ENCODE measurements at places on chromosomes 2 and 18.

DNA sequence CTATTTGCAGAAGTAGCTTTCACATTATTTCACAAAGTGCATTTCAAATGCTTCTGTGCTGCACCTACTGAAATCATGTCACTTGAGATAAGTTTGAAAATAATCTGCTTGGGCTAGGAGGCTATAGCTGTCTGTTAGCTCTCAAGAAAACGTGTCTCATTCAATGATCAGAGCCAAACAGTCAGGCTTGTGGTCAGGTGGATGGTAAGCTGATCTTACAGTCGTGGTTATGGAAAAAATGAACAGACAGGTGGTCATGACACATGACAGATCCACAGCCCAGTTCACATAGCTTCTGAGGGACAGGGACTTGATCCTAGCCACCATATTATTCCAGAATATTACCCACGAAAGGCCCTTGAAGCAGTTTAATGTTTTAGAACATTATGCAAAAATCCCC lies 26.5 kb upstream of the RFX8 start:
- no peak for DNase-seq

GRCh38 chr2:46697830-46698323 lies 217.7 kb downstream of the MCFD2 start:
- no peak for DNase-seq

DNA sequence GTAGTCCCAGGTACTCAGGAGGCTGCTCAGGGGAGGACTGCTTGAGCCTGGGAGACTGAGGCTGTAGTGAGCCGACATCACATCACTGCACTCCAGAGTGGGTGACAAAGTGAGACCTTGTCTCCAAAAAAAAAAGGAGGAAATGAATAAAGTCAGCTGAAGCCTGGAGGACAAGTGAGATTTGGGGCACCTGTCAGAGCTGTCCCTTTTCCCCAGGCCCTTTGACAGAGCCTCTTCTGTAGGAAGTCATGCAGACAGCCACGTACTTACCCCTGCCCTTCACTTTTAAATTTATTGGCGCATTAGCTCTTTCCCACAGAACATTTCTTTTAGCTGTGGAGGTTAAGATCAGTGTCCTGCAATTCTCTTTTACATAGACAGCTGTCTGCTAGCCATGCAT lies 151.0 kb upstream of the DNMT3A start:
- DNase-seq: no peak

GRCh38 chr2:65396348-65397026 lies 35.9 kb downstream of the SPRED2 start:
- DNase-seq: no peak

DNA sequence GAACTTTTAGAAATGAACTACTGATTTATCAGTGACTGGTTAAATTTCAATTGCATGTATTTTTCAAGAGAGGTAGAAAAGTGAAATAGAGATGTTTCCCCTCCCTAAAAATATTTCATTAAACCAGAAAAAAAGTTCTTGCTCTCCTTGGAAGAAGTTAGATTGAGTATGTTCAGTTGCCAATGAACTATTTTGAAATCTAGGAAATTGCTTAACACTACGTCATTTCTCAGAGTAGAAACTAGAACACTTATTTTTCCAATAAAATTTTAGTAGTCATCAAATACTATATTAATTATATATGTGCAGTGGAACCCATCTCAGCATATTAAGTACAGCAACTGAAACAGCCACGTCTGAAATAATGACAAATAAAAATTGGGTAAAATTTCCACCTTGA lies 51.8 kb upstream of the STAT1 start:
- no peak for DNase-seq

DNA sequence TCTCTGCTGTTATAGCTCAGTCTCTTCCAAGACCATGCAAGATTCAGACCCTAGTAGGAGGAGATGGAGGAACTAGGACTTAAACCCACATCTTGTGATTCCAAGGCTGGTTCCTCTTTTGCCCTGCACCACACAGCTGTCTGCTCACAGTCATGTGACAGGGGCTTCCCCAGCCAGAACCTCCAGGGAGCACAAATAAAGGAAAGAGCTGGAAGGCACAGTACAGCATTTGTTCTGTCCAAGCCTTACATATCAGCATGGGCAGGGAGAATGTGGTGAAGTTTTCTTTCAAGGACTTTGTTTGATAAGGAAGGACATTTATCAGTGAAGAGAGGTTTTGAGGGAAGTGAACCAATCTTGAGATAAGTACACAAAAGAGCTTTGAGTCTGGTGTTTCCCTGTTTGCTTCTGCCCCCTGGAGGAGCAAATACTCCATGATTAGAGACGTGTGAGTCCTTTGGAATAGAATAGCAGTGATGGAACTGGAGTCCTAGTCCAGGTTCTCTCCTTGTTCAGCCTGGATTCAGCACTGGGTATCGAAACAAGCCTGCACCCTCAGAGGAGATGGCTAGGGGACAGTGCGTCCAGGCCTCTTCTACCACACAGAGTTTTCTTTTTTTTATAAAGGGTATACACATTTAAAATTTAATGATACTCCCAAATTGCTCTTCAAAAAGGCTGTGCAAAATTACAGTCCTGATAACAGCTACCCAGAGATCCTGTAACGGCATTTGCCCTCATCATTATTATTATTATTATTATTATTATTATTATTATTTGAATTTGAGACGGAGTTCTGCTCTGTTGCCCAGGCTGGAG lies 24.6 kb upstream of the CASP10 start:
- peak; percentile 91 for DNase-seq

DNA sequence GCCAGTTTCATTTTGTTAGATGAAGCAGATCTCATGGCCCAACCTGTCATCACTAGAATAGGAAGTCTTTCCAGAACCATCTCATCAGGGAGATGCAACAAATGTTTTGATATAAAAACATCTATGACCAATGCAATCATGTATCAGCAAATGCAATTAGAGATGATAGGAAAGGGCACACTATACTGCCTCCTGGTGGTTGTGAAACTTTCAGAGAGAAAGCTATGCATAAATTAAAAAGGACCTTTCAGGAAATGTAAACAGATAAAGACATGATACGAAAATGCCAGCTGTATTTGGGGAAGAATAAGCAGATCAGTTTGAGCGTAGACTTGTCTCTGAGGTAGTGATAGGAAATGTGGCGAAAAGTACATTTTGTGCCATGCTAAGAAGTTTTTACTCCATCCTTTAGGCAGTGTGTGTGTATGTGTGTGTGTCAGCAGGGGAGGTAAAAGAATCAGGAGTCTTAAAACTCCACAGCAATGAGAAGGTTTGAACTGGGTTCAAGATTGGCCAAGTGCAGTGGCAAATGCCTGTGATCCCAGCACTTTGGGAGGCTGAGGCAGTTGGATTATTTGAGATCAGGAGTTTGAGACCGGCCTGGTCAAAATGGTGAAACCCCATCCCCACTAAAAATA lies 479.3 kb downstream of the CPS1 start:
- DNase-seq: peak; percentile 70

GRCh38 chr2:86251840-86252266 lies 52.6 kb downstream of the MRPL35 start:
- no peak for DNase-seq

DNA sequence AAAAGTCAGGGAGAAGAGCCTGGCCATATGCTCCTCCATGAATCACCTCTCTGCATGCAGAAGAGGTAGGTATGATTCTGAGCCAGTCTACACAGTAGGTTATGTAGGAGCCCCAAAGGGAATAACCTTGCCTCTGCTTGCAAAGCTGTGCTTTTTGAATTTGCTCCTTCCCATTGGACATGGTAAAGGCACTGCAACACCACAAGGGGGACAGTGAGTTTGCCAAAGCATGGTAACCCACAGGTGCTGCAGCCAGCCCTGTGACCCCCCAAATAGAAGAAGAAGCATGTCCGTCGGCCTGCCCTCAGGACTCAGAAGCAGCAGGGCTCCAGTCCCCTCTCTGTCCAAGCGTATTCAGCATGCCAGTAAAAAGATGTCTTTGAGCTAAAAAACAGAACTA lies 51.0 kb upstream of the BCL2L11 start:
- DNase-seq: no peak

GRCh38 chr2:121342751-121343150 lies 57.7 kb upstream of the TFCP2L1 start:
- DNase-seq: no peak

DNA sequence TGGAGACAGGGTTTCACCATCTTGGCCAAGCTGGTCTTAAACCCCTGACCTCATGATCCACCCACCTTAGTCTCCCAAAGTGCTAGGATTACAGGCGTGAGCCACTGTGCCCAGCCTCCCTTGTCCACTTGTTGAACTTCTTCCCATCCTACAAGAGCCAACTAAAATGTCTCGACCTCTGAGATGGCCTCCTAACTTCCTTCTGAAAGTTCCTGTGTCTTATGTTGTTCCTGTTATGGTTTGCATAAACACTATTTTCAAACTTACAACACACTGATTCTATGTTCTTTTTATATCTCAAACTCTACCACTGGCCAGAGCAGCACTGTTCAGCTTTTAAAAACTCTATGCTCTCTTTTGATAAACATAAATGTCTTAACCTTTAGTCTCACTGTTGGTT lies 63.3 kb upstream of the UGP2 start:
- DNase-seq: no peak

DNA sequence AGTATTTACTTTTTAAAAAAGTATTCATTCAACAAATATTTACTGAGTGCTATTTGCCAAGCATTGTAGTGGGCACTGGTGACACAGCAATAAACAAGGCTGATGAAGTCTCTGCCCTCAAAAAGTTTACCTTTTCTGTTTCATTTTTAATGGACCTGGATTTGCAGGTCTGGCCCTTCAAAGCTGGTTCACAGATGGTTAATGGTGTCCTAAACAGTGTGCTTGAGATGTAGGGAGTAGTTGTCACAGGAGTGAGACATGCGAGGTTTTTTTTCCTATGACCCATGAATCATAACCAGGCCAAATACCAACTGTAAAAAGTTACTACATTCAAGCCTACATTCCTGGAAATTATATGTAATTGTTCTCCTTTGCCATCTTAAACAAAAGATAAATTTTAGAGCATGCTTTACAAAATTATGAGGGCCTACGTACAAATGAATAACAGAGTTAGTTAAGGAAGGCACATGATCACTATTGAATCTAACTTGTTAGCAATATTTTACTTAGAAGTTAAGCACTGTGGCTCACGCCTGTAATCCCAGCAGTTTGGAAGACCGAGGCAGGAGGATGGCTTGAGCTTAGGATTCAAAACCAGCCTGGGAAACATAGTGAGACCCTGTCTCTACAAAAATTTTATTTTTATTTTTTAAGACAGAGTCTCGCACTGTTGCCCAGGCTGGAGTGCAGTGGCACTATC lies 223.9 kb downstream of the MBD5 start:
- no peak for DNase-seq

- DNase-seq: no peak
Measured at GRCh38 chr2:220981926-220982325, 590.2 kb downstream of the EPHA4 start.

All from globus pallidus (tissue), 1 donor.